Occipital lobe (tissue), 3 donors: ENCODE measurements at places on chromosomes 6 and 20.

DNA sequence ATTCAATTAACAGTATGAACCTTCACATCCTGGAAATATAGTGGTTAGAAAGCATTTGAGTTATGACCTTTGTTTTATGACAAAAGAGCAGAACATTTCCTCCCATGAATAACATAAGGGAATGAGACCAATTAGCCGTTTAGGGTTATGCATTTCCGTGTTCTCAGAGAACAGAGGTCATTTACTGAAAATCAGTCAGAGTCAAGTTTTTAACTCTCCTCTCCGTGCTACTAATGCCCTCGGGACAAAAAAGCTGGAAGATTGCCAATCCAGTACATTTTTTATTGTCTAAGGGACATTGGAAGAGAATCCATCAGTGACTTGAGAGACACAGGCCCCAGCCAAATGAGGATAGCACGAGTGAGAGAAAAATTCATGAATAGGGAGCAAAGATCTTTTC is 632.7 kb downstream of the RFPL4B start:
- DNase-seq, result no peak

GRCh38 chr6:105733556-105734162 is 330.8 kb upstream of the PREP start:
- no peak for DNase-seq

DNA sequence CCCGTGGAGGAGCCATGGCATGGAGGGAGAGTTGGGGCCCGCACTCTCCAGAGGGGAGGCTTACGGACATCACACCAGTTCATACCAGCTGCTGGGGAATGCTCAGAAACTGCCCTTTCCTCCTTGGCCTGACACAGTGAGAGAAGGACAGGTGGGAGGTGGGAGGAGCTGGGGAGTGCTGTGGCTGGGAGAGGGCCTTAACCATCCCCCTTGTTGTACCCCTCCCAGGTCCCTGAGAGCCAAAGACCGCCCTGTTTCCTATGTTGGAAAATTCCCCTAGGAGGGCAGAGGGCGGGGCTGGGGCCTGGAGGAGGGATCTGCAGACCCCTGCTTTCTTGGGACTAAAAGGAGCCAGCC is 24.1 kb downstream of the FOXP4 start:
- DNase-seq, result no peak

GRCh38 chr20:22511943-22512910 is 72.1 kb downstream of the FOXA2 start:
- DNase-seq, result no peak

GRCh38 chr6:42339991-42340401 is 111.7 kb downstream of the TRERF1 start:
- no peak for DNase-seq

GRCh38 chr20:38139977-38140753 is 24.9 kb downstream of the TGM2 start:
- no peak for DNase-seq

GRCh38 chr6:143607974-143608373 is 69.8 kb upstream of the PHACTR2 start:
- peak; percentile 12 for DNase-seq

GRCh38 chr6:156833755-156834154 is 56.6 kb downstream of the ARID1B start:
- no peak for DNase-seq

DNA sequence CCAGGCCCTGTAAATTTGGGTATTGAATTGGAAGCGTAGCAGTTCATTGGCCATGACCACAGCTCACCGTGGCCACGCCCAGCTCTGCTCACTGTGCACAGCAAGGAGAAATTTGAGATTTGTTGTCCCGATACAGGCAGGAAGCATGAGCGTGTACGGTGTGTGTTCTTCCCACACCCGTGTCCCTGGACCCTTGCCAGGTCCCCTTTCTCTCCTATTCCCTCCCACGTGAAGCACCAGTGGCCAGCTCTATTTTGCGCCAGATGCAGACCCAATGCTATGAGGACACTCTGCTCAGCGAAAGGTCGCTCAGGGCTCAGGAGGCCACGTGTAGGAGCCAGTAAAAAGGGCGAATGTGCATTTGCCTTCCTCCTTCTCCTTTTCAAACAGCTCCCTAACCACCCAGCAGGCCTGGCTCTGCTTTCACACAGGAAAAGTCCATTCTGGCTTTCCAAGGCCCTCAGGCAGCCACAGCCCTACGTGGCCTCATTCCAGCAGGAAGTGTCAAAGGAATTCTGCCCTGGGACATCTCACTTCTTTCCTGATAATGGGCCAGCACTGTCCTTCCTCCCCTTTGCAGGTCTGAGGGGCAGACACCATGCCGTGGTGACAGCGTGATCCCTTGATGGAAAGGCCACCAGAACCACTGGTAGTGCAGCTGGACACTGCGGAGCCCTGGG is 499.2 kb upstream of the CDH4 start:
- DNase-seq, result no peak

DNA sequence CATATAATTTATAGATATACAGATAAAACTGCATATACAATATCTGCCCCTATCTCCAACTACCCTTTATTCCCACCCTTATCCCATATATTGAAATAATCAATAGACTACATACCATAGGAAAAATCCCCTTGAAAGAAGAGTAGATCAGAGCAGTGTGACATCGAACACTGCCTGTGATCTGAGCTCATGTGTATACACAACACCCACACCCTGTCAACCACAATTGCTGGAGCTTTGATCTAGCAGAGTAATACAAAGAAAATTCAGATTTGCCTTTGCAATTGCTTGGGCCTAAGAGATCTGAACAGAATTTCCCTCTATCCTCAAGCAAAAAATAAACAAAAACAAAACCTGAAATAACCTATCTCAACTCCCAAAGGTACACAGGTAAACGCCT is 119.3 kb downstream of the ASCC3 start:
- DNase-seq, result no peak

DNA sequence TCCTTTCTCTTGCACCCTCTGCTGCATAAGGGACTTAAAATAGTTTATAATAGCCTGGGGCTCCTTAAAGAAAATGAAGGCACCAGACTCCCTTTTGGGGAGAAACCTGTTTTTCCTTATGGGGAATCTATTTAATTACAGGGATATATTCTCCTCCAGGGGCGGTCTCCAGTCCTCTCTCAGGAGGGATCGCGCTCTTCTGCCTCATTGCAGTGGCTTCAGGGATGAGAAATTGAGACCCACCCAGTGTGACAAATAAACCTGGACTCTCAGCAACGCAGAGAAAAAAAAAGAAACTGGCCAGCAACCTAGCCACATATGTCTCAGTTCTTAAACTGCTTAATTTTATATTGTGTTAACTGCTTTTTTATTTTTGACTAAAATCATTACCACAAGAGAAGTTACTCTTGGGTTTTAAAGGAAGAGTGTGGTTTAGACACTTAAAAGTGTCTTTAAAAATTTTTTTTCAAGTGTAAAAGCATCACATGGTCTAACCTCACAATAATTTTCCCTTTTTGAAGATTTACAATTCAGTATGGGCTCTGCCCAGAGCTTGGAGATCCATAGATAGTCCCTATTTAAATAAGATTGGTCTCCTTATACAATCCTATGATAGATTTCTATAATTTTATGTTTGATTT is 11.7 kb upstream of the GOPC start:
- no peak for DNase-seq

- DNase-seq, result peak; percentile 79
Measured at GRCh38 chr20:49216991-49217578, 2.1 kb upstream of the DDX27 start.

GRCh38 chr6:36362551-36363370 is 24.7 kb downstream of the ETV7 start:
- no peak for DNase-seq
